ENCODE measurements at places on chromosomes 2 and 18.

- no peak for DNase-seq
Measured at GRCh38 chr2:236833501-236834073, 252.1 kb upstream of the COPS8 start.

DNA sequence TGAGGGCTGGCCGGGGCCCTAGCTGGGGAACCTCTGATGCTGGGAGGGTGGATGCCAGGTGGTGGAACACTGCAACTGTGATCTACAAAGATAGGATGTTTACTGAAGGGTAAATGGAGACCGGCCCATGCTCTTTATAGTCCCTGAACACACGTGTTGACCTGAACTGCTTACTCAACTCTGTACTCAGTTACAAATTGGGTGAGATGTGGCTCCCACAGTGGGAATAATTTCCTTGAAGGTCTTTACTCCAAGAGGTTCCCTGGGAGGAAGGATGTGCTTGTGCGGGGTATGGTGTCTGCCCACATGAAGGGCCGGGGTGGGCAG lies 254.1 kb downstream of the PRKCE start:
- DNase-seq, result no peak

- no peak for DNase-seq
Measured at GRCh38 chr18:58385472-58385871, 243.4 kb downstream of the ALPK2 start.

- no peak for DNase-seq
Measured at GRCh38 chr2:8794923-8795825, 42.2 kb downstream of the KIDINS220 start.

DNA sequence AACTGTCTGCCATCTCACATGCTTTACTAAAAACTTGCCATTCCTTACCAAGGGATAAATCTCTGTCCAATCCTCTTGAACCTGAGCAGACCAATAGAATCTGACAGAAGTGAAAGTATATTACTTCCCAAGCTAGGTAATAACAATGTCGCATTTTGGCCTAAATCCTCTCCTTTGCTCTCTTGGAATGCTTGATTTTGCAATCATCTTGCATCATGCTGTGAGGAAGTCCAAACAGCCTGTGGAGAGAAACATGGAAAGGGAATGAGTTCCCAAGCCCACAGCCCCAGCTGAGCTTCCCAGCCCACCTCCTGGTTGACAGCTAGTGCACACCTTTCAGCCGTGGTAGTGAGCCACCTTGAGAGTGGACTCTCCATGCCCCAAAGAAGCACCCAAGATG lies 540.6 kb downstream of the STK39 start:
- no peak for DNase-seq

GRCh38 chr18:56168049-56168781 lies 470.2 kb downstream of the TXNL1 start:
- no peak for DNase-seq

DNA sequence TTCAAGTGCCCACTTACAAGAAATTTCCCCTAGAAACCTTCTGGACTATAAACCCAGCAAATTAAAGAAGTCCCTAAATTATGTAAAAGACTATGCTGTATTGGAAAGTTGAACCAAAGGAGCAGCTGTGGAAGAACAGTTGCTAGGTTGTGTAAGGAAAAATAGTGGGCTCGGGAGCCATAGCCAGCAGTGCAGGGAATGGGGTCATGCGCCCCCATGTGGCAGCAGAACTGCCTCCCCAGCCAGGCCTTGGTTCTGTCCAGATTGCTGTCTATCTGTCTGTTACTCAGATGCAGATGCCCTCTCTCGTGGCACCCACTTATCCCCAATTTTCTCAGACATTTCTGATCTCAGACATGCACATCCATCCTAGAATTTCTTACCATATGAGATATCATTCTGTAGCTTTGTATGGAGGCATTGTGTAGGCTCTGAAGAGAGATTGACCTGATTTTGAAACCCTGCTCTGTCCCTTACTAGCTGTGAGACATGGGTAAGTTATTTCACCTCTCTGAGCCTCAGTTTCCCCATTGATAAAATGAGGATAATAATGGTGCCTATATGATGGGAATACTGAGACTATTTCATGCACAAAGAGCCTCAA lies 258.3 kb downstream of the SS18 start:
- DNase-seq, result no peak

- no peak for DNase-seq
Measured at GRCh38 chr2:162075689-162076132, 1.7 kb upstream of the DPP4 start.

GRCh38 chr2:126244937-126245336 lies 411.0 kb upstream of the GYPC start:
- DNase-seq, result no peak

- no peak for DNase-seq
Measured at GRCh38 chr2:213306316-213306942, 22.2 kb downstream of the SPAG16 start.

- DNase-seq, result no peak
Measured at GRCh38 chr2:29699045-29699444, 222.3 kb downstream of the ALK start.

DNA sequence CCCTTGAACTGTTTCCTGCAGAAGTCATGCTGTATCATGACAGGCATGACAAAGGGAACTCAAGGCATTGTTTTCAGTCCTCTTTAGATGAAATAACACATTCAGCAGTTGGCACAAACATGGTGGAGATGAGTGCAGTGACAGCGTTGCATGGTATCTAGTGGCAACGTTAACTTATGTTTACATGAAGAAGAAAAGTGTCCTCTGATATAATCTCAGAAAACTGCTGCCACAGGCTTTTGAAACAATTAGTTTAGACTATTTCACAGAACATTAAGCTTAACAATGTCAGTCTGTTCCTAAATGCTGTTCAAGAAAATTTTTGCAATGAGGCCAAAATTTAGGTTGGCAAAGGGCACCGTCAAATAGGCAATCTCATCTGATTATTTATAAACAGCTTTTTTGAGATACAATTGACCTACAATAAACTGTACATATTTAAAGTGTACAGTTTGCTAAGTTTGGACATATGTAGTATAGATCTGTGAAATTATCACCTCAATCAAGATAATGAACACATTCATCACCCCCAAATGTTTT lies 64.7 kb downstream of the LYPD6B start:
- DNase-seq, result no peak

- no peak for DNase-seq
Measured at GRCh38 chr2:66445925-66446871, 11.3 kb downstream of the MEIS1 start.

DNA sequence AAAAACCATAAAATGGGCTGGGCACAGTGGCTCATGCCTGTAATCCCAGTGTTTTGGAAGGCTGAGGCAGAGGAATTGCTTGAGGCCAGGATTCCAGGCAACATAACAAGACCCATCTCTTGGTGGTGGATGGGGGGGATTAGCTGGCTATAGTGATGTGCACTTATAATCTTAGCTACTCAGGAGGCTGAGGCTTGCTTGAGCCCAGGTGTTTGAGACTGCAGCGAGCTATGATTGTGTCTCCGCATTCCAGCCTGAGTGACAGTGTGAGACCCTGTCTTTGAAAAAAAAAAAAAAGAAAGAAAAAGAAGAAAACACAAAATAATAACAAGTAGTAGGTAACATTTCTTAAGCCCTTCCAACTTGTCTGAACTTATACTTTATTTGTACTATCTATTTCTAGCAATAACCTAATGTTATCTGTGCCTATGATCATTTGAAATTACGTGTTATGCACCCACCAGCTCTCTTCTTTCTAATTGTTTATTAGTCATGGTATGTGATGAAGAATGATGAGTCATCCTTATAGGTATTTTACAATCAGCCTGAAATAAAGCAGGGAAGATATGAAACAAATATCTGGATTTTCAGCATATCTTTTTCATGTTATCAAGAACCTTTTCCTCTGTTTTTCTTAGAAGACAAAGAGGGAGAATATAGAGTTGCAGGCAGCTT lies 129.3 kb upstream of the UNC80 start:
- no peak for DNase-seq

GRCh38 chr2:85437488-85438200 lies 19.1 kb downstream of the SH2D6 start:
- DNase-seq, result peak; percentile 61

- DNase-seq, result no peak
Measured at GRCh38 chr2:1862608-1863280, 118.4 kb upstream of the PXDN start.

GRCh38 chr2:65636813-65637483 lies 204.5 kb upstream of the SPRED2 start:
- no peak for DNase-seq

DNA sequence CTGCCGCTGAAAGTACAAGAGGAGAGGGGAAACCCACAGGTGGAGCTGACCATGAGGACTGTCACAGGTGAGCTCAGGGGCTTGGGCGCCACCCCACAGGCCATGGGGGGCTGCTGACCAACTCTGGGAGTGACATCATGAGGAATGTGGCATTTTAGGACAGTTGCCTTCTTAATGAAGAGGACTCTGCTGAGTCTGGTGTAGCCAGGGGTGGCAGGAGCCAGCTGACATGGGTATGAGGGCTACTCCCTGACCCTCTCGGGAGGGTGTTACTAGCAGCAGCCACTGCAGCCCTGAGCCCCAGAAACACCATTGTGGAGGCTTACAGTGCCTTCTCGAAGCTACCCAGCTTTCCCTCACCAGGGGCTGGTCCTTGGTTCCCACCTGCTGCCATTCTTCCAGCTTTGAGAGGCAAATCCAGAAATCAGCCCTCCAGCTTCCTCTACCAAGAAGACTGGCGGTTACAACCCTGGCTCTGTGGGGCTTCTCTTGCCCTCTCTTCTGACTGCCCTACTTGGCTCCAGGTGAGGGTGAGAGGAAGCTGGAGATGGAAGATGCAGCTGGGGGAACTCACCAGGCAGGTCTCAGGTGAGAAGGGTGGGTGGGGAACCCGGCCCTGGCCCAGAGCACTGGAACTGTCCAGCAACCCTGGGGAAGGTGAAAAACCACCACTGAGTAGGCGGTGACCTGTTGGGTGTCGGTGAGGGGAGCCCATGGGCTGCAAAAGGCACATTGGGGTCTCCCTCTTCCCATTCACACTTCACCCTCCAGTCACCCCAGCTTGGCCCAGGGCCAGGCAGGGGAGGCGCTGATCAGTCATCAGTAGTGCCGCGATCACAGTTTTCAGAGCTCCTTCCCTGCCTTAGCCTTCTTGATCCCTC lies 98.5 kb downstream of the MCFD2 start:
- DNase-seq, result no peak
